Stomach (tissue), 19 donors: ENCODE measurements at places on chromosomes 6 and 20.

- H3K4me3 ChIP-seq, result no peak overlapping the region
- H3K4me1 ChIP-seq, result no peaks in the 10 kb centered on the region
- no peak for DNase-seq
Observed at GRCh38 chr6:150256618-150257272, 112.1 kb upstream of the IYD start.

DNA sequence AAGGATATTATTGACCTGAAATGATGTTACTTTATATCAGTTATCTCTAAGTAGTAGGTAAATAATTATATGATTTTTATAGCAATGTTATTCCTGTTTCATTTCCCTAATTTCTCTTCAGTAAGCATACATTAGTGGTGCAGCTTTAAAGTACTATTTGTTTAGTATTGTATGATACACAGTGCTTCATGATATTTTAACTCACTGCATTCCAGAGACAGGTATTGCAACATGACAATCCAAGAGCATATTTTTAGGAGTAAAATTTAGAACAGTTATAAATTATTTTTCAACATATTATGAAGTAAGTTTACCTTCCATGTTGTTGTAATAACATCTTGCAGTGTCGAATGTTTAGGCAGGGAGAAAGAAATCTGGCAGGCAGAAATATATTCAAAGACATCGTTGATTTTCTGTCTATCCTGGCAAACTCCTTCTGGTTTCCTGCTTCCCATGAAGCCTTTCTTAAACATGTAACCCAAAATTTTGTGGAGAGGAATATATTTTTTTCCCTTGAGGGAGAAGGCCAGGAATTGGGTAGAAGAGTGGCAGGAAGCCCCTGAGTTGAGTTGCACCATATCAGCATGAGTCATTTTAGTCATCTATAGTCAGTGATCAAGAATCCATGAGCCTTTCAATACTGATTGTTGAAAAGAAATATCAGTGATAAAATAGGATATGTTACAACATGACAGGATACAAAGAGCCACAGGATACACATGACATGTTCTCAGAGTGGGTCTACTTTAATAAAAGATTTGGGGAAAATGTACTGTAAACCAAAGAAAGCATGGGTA lies 29.0 kb upstream of the PTCHD4 start:
- H3K4me1 ChIP-seq, result no peaks in the 10 kb centered on the region
- H3K36me3 ChIP-seq, result no peaks in the 10 kb centered on the region
- H3K4me3 ChIP-seq, result no peak overlapping the region
- H3K27ac ChIP-seq, result no peak overlapping the region
- no peaks in the 10 kb centered on the region for H3K27me3 ChIP-seq
- DNase-seq, result no peak

DNA sequence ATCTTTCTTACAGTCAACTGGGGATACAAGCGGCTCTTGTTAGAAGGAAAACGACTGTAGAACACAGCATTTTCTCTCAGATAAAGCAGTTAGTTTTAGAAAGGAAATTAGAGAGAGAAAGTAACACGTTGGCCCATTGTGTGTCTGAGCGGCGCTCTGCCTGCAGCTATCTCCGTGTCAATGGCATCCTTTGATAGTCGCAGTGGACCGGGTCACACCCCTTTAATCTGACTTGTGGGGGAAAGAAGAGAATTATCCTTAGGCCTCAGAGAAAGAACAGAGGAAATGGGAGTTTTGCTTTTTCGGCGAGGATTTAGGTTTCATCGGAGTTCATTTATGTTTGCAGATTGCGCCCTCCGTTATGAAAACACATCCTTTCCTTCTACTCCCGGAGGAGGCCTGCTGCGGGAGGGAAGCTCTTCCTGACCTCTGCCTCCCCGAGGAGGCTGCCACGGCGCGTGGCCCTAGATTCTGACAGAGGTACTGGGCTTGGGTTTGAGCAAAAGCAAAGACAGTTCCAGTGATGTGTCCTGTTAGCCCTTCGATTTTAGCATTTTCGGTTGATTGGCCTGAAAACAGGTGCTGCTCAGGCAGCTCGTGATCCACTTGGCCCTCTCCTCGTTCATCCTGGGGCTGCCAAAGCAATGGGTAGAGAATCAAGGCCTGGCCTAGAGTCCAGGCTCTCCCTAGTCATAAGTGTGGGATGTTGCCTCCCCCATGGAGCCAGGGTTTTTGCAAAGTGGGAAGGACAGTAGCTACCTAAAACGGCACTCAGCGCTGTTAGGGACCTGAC lies 74.9 kb downstream of the ZDHHC14 start:
- no peaks in the 10 kb centered on the region for H3K27me3 ChIP-seq
- no peak overlapping the region for H3K27ac ChIP-seq
- H3K4me3 ChIP-seq, result no peak overlapping the region
- H3K36me3 ChIP-seq, result no peaks in the 10 kb centered on the region

DNA sequence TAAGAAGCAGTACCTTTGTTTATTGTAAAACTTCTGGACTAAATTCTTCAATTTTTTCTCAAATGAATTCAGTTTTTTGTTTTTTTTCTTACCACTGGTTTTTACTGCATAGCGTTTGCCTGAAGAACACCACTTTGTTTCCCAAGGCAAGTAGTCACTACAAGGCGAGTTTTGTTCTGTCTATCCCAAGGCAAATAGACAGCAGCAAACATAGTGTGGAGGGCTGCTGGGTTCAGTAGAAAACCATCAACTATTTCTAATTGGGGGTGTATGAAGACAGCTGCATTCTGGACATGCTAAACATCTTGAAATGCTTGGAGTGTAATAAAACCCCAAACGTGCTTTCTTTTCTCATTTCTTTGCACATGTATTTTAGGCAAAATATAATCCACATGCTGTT lies 197.4 kb downstream of the ESR1 start:
- no peak overlapping the region for H3K4me3 ChIP-seq
- H3K27me3 ChIP-seq, result no peaks in the 10 kb centered on the region
- H3K36me3 ChIP-seq, result no peaks in the 10 kb centered on the region

- no peak for DNase-seq
- H3K27me3 ChIP-seq, result no peaks in the 10 kb centered on the region
- H3K4me1 ChIP-seq, result no peaks in the 10 kb centered on the region
- H3K4me3 ChIP-seq, result no peak overlapping the region
- no peaks in the 10 kb centered on the region for H3K36me3 ChIP-seq
- no peak overlapping the region for H3K27ac ChIP-seq
Observed at GRCh38 chr6:169386411-169387057, 132.9 kb upstream of the THBS2 start.

- no peaks in the 10 kb centered on the region for H3K4me1 ChIP-seq
- H3K4me3 ChIP-seq, result peak overlapping the region; percentile 52
- DNase-seq, result peak; percentile 96
- H3K27me3 ChIP-seq, result no peaks in the 10 kb centered on the region
Observed at GRCh38 chr6:26205161-26205624, 118.0 kb downstream of the HFE start.

DNA sequence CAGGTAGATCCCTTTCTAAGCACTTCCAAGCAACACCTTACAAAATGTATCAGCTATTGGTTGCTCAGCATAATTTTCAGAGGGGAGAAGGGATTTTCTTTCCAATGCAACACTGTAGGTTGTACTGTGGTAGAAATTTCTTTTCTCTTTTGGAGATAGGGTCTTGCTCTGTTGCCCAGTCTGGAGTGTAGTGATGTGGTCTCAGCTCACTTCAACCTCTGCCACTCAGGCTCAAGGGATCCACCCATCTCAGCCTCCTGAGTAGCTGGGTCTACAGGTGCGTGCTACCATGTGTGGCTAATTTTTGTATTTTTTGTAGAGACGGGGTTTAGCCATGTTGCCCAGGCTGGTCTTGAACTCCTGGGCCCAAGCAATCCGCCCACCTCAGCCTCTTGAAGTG lies 16.3 kb downstream of the RAD21L1 start:
- no peak overlapping the region for H3K27ac ChIP-seq
- DNase-seq, result no peak
- no peaks in the 10 kb centered on the region for H3K4me1 ChIP-seq

DNA sequence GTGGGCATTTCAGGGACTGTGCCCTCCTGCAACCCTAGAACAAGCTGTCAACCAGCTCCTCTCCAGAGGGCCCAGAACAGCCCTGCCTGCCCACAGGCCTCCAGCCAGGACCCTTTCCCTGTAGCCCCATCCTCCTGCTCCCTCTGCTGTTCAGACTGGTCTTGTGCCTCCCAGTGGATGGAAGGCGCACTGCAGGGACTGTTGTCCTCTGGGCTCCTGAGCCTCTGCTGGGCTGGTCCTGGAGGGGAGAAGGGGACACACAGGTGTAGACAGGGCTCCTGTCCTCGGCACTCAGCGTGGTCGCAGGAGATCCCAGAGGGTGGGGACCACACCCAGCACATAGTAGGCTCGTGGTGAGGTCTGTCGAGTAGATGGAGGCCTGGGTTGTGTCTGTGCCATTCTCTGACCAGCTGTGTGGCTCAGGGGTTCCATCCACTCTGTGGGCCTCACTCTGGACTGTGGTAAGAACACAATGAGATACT lies 11.5 kb downstream of the ITPR3 start:
- peaks cover 89% of the 10 kb centered on the region for H3K4me1 ChIP-seq
- no peaks in the 10 kb centered on the region for H3K36me3 ChIP-seq
- peak; percentile 45 for DNase-seq
- H3K27me3 ChIP-seq, result peaks cover 20% of the 10 kb centered on the region

DNA sequence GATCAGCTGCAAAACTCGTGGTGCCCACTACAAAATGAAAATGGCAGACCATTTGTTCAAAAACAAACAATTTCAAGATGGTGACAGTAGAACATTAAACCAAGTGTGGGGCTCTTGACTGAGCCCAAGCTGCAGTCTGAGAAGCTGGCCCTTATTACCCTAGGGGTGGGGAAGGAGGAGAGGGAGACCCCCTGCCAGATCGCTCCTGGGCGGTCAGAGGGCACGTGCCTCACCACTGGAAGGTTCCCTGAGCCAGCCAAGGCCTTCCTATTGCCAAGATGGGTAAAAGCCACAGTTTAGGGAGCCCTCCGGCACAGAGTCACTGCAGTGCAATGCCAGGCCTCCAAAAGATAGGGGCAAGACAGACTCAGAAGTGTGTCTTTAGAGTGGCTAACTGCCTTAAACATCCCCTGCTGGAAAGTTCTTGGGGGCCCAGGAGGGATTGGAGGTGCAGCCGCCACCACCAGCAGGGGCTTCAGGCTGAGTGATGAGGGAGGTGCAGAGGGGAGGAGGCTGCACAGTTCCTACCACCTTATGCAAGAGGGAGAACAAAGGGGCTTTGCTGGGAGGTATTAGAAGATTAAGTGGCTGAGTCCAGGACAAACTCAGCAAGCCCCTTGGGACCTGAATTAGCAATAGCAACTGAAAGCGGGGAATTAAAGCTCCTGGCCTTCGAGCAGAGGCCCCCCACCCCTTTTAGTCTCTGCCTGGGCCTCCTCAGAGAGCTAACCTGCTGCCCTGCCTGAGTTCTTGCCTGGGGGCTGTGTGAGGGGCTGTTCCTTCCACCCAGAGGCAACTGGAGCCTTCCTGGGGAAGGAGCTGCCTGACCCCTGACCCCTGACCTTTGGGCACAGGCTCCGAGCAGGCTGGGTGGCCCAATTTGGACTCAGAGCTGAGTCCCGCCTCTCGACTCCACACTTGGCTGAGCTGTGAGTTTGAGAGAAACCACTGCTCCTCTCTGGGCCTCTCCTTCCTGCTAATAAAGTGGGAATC lies 88.4 kb downstream of the VEGFA start:
- no peaks in the 10 kb centered on the region for H3K36me3 ChIP-seq
- peaks cover 6% of the 10 kb centered on the region for H3K4me1 ChIP-seq
- no peak overlapping the region for H3K27ac ChIP-seq
- H3K4me3 ChIP-seq, result no peak overlapping the region

DNA sequence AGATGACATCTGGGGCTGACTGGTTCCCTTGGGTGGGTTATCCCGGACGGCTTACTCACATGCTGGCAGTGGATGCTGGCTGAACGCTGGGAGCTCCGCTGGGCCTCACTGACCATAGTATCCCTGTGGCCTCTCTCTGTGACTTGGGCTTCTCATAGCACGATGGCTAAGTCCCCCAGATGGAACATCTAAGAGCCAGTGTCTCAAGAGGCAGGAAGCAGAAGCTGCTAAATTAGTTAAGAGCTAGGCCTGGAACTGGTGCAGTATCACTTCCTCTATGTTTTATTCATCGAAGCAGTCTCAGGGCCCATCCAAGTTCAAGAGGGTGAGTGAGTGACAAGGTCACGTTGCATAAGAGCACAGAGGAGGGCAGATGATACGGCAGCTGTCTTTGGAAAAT lies 116.5 kb upstream of the LAMP5 start:
- H3K4me1 ChIP-seq, result peaks cover 3% of the 10 kb centered on the region
- DNase-seq, result peak; percentile 36
- H3K36me3 ChIP-seq, result peaks cover 38% of the 10 kb centered on the region
- H3K4me3 ChIP-seq, result no peak overlapping the region

DNA sequence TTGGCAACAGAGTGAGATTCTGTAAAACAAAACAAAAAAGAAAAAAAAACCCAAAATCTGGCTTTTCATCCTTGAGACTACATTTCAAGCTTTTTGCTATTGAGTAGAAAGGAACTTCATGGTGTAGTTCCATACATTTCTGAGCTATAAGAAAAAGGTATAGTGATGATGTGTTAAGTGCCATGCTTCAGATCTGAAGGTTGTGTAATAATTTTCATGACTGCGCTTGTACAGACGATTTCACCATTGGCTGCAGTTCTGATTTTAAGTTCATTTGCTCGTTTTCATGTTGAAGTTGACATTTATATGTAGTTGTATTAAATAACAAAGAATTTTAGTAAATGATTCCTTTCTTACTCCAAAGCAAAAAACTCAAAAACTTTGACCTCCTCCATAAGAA lies 247.6 kb downstream of the ARID1B start:
- H3K36me3 ChIP-seq, result no peaks in the 10 kb centered on the region
- H3K4me3 ChIP-seq, result no peak overlapping the region
- H3K27me3 ChIP-seq, result no peaks in the 10 kb centered on the region
- H3K4me1 ChIP-seq, result peaks cover 9% of the 10 kb centered on the region

- no peaks in the 10 kb centered on the region for H3K4me1 ChIP-seq
- H3K36me3 ChIP-seq, result no peaks in the 10 kb centered on the region
- DNase-seq, result no peak
- H3K27me3 ChIP-seq, result no peaks in the 10 kb centered on the region
- H3K27ac ChIP-seq, result no peak overlapping the region
Observed at GRCh38 chr6:113083947-113084346, 736.8 kb downstream of the RFPL4B start.

DNA sequence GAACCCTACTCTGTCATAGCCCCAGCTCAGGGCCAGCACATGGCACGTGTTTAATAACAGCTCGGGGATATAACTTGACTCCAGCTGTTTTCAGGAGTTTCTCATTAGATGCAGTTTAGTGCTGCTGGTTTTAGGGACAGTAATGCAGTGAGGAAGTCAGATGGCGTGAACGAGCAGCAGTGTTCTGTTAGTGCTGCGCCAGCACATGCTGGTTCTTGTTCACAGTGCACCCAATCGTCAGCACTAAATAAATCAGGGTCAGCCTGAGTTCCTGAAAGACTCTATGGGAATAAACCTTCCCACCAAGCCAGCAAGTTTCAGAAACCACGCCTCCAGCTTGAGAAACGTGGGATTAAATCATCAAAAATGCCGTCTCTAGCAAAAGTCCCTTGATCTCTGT lies 235.9 kb upstream of the SUPT3H start:
- H3K4me1 ChIP-seq, result no peaks in the 10 kb centered on the region
- DNase-seq, result peak; percentile 77
- no peak overlapping the region for H3K4me3 ChIP-seq
- H3K27me3 ChIP-seq, result no peaks in the 10 kb centered on the region
- H3K27ac ChIP-seq, result no peak overlapping the region

DNA sequence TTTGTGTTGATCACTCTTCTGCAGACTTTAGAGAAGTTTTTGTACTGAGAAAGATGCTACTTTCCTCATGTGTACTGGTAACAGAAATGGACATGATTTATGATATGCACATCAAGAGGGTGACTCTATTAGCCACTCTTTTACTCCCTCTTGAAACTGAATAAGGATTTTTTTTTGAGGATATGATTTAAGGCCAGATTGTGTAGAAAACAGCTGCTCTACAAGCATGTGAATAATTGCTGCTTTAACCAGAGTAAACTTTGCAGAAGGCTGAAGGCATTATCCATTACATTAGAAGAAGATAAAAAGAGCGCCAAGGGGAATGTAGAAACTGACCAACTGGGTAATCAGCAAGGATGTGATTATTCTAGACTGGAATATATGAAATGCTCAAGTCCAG lies 276.2 kb upstream of the MAP3K7 start:
- DNase-seq, result no peak
- no peak overlapping the region for H3K4me3 ChIP-seq
- no peaks in the 10 kb centered on the region for H3K27me3 ChIP-seq
